GM10248 (cell line): ENCODE measurements at places on chromosomes 5 and 9.

- DNase-seq, result no peak
These were observed 399.5 kb upstream of the TNC start for GRCh38 chr9:115517335-115518075.

DNA sequence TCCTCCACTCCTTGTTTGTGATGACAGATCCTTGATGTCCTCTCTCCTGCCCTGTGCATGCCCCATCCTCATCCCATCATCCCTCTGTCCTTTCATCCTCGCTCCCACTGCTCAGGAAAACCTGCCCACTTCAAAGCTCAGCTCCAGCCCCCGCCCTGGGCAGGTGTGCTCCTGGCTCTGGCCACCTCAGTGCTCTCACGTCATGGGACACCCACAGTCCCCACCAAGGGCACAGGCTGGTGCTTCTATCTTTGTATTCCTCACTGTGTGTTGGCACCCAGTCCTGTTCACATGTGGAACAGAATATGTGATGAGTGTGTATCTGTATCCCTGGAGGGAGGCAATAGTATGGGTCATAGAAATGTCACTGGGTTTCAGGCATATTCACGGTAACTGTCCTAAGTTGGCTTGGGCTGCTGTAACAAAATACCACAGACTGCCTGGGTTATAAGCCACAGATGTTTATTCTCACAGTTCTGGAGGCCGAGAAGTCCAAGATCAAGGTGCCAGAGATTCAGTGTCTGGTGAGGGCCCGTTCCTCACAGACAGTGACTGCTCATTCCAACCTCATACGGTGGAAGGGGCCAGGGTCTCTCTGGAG is 13.5 kb downstream of the GFPT2 start:
- DNase-seq, result no peak

GRCh38 chr9:37676411-37676830 is 25.7 kb downstream of the FRMPD1 start:
- no peak for DNase-seq

DNA sequence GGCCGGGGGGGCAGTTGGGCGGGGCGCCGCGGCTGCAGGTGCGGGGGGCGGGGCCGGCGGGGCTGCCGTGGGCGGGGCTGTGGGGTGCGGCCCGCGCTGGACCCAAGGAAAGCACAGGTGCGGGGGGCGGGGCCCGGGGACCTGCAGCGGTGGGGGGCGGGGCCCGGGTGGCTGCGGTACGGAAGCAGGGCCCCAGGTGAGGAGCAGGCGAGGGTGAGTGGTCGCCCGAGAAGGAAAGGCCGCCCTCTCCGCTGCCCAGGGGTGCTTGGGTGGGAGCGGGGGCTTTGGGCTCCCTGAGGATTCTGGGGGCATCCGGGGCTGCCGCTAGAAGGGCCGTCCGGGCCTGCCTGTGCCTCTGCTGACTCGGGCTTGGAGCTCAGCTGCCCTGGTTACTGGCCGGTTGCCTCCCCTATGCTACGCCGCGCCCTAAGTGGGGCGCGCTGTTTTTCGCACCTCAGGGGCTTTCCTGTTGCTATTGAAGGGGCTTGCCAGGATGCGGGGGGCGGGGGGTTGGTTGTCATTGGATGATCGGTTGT is 767 bp downstream of the RALGPS1 start:
- no peak for DNase-seq

GRCh38 chr5:86917117-86917579 is 299.4 kb downstream of the COX7C start:
- DNase-seq, result no peak

DNA sequence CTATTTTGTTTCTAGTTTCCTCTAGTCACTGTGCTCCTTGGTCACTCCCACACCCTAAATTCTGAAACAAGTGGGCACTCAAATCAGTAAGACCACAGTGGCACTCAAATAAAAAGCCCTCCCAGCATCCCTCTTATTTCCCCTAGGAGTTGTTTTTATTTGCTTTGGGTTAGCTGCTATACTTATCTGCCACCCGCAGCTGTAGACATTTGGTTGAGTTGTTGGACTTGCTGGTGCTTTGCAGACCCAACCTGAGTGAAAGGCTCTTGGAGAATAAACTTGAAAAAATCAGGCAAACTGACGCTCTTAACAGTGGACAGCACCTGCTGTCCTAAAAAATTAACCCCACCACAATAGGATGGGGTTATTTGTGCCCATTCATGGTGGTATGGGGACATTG is 203.0 kb downstream of the SPATA31A6 start:
- peak; percentile 34 for DNase-seq

- DNase-seq, result no peak
These were observed 56.9 kb downstream of the SNX24 start for GRCh38 chr5:122902263-122902662.

- DNase-seq, result no peak
These were observed 328.9 kb downstream of the NR2F1-AS1 start for GRCh38 chr5:93252165-93252564.

GRCh38 chr5:1364211-1364610 is 19.3 kb upstream of the CLPTM1L start:
- no peak for DNase-seq

DNA sequence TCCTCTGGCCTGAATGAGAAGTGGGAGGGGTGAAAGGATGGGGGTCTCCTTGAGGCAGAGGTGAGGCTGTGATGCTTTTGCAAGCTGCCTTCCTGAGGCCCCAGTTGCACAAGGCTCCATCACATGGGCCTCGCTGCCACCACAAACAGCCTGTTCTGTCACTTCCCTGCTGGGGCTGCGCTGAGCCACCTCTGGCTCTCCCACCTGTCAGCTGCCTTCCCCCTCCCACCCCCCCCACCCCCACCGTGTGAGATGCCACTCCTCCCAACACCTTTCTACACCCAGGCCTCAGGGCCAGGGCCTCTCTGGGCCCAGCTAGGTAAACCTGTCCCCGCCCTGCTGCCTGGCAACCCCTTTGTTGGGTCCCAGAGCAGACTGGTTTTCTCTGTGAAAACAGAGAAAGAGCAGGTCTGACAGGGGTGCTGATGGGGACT is 4.5 kb upstream of the PDLIM4 start:
- peak; percentile 11 for DNase-seq

DNA sequence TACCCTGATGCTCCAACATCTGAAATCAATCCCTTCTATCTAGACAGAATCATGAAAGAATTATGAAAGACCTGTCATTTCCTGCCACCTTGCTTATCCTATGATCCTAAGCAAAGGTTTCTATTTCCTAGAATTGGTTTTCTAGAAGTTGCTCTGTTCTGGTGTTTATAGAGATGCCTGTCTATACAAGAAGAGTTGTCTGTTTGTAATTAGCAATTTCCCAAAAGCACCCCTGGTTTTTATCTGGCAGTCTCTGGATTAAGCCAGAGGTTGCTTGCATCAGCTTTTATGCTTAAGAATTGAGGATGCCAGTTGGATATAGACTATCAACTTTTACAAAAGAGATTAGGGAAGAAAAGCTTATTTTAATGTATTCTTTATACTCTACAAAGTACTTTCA is 133.0 kb upstream of the EFNA5 start:
- DNase-seq, result no peak

GRCh38 chr9:132630116-132630515 is 39.7 kb downstream of the DDX31 start:
- DNase-seq, result no peak

DNA sequence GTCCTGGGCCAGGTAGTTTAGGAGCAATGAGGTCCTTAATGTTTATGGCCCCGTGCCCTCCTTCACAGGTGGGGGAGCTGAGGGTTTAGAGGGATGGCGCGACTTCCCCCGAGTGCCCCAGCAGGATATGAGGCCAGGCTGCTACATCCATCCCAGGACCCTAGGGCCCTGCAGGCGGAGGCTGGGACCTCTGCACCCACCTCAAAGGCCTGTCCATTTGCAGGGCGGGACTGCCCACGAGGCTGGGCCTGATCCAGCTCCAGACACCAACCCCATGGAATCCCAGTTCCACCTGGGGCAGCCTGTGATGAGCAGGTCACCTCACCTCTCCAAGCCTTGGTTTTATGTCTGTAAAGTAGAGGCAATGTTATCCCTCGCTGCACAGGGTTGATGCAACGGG is 142.1 kb downstream of the RXRA start:
- no peak for DNase-seq

GRCh38 chr5:170216257-170216864 is 16.4 kb upstream of the C5orf58 start:
- DNase-seq, result no peak

DNA sequence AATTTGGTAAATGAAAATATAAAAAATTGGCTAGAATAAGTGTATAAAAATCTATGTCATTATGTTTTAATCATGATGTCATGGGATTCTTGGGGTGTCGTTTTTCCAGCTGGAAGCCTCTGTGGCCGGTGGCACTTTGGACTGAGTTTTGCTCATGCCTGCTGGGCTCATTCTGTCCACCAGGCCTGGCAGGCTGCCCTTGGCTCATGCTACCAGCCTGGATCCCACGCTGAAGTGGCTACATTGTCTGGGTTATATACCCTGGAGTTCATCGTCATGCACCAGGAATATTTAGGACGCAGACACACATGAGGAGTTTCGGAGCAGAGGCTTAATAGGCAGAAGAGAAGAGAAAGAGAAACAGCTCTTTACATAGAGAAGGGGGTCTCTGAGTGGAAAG is 1913.7 kb upstream of the WWC1 start:
- no peak for DNase-seq

DNA sequence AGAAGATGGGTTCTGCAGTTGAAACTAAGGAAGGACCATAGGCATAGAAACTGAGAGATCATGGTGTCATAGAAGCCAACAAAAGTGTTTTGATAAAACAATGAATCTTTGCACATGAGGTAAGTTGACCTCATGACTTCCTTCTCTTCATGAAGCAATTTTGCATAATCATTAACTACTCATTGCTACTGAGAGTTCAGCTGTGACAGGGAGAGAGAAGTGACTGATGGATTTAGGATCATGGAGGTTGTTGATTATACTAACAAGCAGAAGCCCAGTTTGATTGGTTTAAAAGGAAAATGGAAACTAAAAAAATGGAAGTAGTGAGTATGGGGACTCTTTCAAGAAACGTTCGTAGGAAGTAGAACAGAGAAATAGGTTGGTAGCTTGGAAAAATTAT is 51.2 kb downstream of the PARP8 start:
- no peak for DNase-seq

- no peak for DNase-seq
These were observed 98.2 kb upstream of the CCNG1 start for GRCh38 chr5:163339148-163339547.

DNA sequence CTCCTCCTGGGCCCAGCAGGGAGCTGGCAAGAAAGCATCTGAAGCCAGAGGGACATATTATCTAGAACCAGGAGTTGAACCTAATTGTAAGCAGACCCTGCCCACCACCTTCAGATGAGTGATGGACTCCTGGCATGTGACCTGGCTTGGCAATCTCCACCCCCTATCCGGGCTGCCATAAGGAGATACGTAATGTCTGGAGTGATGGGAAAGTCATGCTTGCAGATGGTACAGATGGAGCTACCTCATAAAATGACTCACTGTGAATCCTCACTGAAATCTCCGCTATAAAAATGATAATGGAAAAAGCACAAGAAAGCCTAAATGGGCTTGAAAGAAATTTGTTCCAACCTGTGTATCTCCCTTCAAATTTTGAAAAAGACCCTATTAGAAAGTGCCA is 157.5 kb downstream of the DMRT2 start:
- no peak for DNase-seq

DNA sequence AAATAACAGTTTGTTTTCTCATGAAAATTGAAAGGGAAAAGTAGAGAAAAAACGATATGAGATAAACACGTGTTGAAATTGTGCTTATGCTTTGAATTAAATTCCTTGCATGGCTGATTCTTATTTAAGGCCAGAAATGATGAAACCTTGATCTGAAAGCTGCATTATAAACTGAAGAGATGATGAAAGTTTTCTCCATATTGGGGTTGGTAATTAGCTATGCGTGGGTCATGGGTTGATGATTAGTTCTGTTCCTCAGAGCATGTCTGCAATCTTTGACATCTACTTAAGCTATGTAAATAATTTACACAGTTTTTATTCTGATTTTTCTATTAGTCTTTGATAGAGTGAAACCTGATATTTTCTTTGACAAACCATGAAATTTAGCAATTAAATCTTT is 264.1 kb downstream of the CD180 start:
- DNase-seq, result no peak

DNA sequence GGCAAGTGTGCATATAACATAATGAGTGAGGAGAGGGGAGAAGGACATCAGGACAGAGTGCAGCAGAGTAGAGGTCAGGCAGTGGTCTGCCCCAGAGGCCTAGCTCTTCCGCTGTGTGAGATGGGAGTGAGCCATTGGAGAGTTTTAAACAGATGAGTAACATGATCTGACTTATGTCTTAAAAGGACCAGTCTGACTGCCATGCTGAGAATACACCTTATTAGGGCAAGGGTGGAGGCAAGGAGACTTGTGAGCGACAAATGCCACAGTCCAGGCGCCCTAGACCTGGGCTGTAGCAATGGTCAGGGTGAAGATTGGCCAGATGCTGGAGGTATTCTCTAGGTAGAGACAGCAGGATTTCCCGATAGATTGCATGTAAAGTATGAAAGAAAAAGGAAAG is 83.1 kb downstream of the WWC1 start:
- DNase-seq, result no peak

DNA sequence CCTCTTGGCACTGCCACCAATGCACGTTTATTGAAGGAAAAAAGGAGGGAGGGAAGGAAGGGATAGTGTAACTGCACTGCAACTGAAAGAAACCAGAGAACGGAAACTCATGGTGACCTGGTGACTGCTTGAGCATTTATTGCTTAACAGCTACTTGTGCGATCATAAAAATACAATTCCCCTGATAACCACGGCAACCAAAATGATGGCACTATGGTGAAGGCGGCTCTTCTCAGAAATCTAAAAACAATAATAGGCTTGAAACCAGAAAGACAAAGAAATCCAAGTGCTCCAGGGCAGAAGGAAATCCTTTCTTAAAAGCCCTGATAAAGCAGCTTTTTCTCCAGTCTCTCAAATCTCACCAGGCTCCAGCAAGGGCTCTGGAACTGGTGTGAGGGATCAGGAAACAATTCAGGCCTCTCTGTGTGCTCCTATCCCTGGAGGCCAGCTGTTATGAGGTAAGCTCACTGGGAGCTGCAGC is 1.9 kb downstream of the FBXO10 start:
- DNase-seq, result no peak

DNA sequence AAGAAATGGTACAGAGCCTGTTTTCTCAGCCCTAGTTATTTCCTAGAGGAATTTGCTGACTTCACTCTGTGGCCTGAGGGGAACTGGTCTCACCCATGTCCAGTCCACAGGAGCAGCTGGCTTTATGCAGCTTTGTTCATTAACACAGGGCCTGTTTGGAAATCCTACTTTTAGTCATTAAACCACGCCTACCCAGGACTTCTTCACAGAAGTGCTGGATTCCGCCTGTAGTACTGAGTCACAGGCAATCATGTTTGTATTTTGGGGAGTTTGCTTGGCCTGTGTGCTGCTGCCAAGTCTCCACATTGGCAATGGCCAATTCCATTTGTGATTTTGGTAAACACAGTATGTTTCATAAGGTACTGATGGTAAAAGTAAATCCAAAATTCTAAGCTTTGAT is 52.8 kb downstream of the CTNND2 start:
- no peak for DNase-seq

DNA sequence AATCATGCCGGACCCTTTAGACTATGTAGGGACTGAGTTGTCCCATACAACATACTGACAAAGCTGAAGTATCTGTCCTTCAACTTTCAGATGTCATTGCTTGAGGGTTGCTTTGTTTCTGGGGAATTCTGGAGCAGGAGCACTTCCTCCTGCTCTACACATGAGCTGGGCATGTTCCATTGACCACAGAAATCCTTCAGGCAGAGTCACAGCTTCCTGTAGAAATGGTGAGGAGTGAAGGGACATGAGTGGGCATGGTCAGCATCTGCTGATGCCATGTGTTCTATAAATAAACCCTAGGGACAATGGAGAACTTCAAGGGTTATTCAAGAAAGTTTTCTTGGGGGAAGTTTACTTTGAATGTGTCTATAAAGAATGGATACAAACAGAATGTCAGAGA is 296.6 kb upstream of the FBXL7 start:
- no peak for DNase-seq
